Esophagus muscularis mucosa (tissue), 4 donors: ENCODE measurements at places on chromosomes 4 and X. TPM values are rescaled to one million over a fixed set of nuclear protein-coding genes. Genes with fewer than 3 reads are reported as not detected.

- H3K4me3 ChIP-seq = no peak overlapping the region
- H3K27me3 ChIP-seq = no peaks in the 10 kb centered on the region
- DNase-seq = no peak
- H3K27ac ChIP-seq = no peak overlapping the region
- no peaks in the 10 kb centered on the region for H3K36me3 ChIP-seq
Measured at GRCh38 chr4:93809773-93810172, 18.8 kb upstream of the ATOH1 start.

CT47B1 gene
- total RNA-seq = not detected

DNA sequence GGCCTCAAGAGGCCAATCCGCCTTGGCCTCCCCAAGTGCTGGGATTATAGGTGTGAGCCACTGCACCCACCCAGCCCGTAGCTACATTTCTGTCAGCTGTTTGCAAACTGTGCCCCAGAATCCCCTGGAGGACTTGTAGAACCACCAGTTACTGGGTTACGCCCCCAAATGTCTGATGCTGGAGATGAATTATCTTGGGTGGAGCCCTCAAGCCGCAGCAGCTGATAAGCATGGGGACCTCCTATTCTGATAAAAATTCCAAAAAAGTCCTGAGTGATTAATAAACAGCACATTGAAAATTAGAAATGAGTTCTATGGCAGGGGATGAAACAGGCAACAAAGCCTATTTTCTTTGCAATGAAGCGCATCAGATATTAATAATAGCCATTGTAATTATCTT is 105.0 kb downstream of the PTTG2 start:
- H3K4me1 ChIP-seq = peaks cover 7% of the 10 kb centered on the region
- no peak for DNase-seq
- H3K27ac ChIP-seq = no peak overlapping the region
- H3K36me3 ChIP-seq = peaks cover 29% of the 10 kb centered on the region

OTUD6A gene
- not detected for total RNA-seq

GRCh38 chr4:548976-549375 is 27.1 kb downstream of the TMEM271 start:
- H3K4me1 ChIP-seq = no peaks in the 10 kb centered on the region
- H3K27me3 ChIP-seq = peaks cover 12% of the 10 kb centered on the region
- H3K4me3 ChIP-seq = no peak overlapping the region
- DNase-seq = no peak
- no peak overlapping the region for H3K27ac ChIP-seq

GRCh38 chrX:357693-358471 is 28.8 kb downstream of the PPP2R3B start:
- no peaks in the 10 kb centered on the region for H3K27me3 ChIP-seq
- H3K36me3 ChIP-seq = peaks cover 30% of the 10 kb centered on the region
- H3K27ac ChIP-seq = no peak overlapping the region
- no peaks in the 10 kb centered on the region for H3K4me1 ChIP-seq
- DNase-seq = no peak

DDIT4L gene
- total RNA-seq = 2.1 TPM

GRCh38 chr4:173930329-173930967 is 353.0 kb downstream of the FBXO8 start:
- peak overlapping the region; percentile 58 for H3K27ac ChIP-seq
- no peaks in the 10 kb centered on the region for H3K4me1 ChIP-seq
- no peak for DNase-seq

- H3K4me3 ChIP-seq = no peak overlapping the region
- H3K27me3 ChIP-seq = no peaks in the 10 kb centered on the region
- H3K27ac ChIP-seq = no peak overlapping the region
- DNase-seq = no peak
- no peaks in the 10 kb centered on the region for H3K36me3 ChIP-seq
- H3K4me1 ChIP-seq = no peaks in the 10 kb centered on the region
Measured at GRCh38 chr4:66045913-66046312, 375.6 kb upstream of the EPHA5 start.

GRCh38 chrX:49877397-49878101 is 1.7 kb upstream of the USP27X start:
- no peak for DNase-seq
- H3K4me1 ChIP-seq = peaks cover 33% of the 10 kb centered on the region
- H3K27me3 ChIP-seq = no peaks in the 10 kb centered on the region

DNA sequence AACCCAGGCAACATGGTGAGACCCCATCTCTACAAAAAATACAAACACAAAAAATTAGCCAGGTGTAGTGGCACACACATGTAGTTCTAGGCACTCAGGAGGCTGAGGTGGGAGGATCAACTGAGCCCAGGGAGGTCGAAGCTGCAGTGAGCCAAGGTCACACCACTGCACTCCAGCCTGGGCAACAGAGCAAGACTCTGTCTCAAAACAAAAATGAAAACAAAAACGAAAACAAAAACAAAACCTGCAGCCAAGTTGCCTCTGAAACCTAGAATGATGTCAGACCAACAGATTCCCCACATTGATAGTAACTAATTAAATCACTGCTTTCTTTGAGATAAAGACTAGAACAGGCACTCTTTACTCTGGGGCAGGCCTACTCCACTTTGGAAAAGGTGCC is 104.5 kb downstream of the AMELX start:
- H3K27ac ChIP-seq = no peak overlapping the region
- no peaks in the 10 kb centered on the region for H3K27me3 ChIP-seq
- H3K4me1 ChIP-seq = peaks cover 53% of the 10 kb centered on the region

- H3K27ac ChIP-seq = peak overlapping the region; percentile 82
- H3K4me3 ChIP-seq = peak overlapping the region; percentile 57
- H3K36me3 ChIP-seq = no peaks in the 10 kb centered on the region
- no peaks in the 10 kb centered on the region for H3K27me3 ChIP-seq
- DNase-seq = no peak
Measured at GRCh38 chr4:169659716-169660670, 39.6 kb downstream of the CLCN3 start.
